ENCODE measurements at places on chromosomes 2 and 18.

- DNase-seq = no peak
Measured at GRCh38 chr18:58552896-58553295, 76.0 kb downstream of the ALPK2 start.

DNA sequence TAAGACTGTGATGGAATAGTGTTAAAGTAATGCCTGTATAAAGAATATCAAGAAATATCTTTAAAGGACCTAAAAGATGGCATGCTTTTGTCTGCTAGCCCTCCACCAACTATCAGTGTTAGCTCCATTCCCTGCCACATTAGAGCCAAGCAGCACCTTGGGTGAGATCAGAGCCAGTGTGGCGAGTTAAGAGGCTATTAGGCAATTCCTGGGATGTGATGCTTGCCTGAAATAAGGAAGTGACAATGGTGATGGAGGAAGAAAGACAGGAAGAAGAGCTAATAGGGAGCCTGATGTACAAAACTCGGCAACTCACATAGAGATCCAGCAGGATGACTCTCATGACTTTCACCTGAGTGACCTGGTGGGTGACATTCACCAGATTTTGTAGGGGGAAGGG is 143.5 kb downstream of the ZEB2 start:
- no peak for DNase-seq

DNA sequence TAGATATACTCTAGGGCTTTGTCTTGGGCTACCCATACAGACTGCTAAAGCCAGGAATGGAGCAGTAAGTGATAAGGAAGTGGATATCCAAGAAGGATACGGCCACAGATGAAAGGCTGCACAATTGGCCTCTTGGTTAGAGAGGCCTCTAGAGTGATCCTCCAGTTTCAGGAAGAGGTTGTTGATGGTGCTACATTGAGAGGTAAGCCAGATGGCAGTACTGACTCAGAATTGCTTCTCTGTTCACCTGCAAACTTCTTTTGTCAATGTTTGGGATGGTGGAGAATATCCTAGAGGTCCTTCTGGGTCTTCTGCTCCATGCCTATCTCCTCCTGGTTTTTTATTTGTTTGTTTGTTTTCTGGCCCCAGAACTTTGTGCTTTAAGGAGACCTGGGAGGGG is 226.8 kb upstream of the LRRTM1 start:
- no peak for DNase-seq

GRCh38 chr2:218780851-218781690 is 876 bp upstream of the CYP27A1 start:
- no peak for DNase-seq

- no peak for DNase-seq
Measured at GRCh38 chr2:134863446-134863845, 25.0 kb downstream of the ACMSD start.

DNA sequence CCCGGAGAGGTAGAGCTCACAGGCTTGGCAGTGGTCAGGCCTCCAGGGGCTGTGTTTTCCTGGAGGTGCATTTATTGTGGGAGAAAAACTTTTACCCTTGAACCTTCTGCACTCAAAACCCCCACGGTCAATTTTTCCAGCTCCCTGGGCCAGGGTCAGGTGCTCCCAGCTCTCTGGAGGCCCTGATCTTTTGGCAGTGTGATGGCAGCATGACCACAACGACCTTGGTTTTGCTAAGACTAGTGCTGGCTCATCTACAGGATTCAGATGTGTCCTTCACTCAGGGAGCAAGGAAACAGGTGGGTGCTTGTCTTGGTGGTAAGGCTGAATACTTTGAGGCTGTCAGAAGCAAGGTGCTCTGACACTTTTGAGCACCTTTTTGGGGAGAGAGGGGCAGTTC is 92.3 kb downstream of the CCDC93 start:
- DNase-seq = no peak

- DNase-seq = no peak
Measured at GRCh38 chr18:31996007-31996406, 22.6 kb upstream of the RNF125 start.

Measured in stimulated activated CD8-positive, alpha-beta memory T cell treated with anti-CD3 and anti-CD28 coated beads, Interleukin-4, amount 100 ng/mL, for 1 hour (primary cell).